Activated CD8-positive, alpha-beta memory T cell treated with anti-CD3 and anti-CD28 coated beads, Interleukin-2, amount 50 U/mL, for 48 hours (primary cell): ENCODE measurements at places on chromosomes 2 and 18.

- no peak for DNase-seq
Observed at GRCh38 chr18:69480460-69480859, 79.8 kb downstream of the DOK6 start.

DNA sequence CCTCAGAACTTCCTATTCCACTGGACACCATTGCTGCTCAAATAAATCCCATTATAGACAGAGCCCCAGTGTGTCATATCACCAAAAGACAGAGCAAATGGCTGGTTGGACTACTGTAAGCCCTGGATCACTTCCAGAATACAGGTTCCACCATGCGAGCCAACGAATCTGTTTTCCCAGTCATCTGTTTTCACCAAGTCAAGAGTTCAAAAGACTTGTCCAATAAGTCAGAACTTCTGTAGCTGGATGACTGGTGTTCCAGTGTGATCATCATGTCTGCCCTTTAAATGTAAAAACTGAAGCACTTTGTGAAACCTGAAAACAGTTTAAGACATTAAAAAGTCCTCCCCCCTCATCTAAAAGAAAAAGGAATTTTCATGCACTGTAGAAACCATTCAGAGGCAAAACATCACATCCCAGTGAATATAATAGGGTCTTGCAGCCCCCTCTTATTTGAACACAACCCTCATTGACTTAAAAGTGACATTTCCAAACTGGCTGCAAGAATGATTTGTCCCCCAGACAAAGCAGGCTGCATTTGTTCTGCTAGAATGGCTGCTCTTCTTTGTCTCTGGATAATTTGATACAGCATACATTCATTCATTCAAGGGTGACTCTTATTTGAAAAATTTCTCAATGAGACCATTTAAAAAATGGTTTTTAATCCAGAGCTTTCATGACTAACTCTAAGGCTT is 64.6 kb upstream of the TANC1 start:
- no peak for DNase-seq

DNA sequence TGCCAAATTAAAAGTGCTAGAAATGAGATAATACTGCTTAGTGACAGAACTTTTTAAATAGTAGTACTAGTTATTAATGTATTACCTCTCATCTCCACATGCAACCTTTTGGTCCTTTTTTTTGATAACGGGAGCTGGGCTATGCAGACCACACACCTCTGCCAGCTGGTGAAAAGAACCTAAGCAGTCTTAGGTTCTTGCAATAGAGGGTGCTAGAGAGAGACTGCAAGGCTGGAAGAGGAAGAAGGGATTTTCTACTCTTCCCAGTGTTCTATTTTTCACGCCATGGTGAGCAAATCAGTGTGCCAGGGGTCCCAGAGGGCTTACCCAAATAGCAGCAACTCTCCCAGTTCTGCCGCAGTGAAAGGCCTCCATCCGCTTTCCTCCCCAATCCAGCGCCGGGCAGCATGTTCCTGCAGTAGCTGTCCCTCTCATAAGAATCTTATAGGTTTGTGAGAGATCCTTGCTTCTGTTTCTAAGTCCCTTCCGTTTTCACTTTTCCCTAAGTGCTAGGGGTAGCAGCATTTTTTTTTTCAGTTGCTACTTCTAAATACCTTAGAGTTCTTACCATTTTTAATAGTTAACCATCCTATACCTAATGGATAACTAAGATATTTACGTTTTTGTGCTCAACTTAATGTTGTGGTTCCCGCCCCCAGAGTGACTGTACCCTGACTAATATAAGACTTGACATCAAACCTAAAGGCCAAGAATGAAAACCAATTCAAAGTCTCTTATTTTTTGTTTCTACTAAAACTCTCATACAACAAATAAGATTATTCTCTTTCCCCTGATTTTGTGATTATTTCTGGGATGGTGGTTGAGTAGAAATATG is 69.4 kb upstream of the UBE2E3 start:
- DNase-seq = no peak

DNA sequence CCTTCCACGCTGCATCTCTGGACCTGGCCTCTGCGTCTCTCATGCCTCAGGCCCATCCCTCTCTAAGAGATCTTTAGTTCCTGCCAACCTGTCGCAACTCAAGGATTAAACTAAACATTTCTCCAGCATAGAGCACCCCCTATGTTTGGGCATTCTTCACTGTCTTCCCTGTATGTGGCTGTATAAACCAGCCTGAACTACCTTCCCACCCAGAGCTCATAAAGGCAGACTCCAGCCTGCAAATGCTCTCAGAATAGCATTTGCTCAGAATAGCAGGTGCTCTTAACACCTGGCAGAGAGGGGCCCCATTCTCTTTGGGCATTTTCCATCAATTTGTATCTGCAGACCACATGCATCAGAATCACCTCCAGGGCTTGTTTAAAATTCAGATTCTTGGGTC is 83.4 kb downstream of the EHD3 start:
- no peak for DNase-seq

DNA sequence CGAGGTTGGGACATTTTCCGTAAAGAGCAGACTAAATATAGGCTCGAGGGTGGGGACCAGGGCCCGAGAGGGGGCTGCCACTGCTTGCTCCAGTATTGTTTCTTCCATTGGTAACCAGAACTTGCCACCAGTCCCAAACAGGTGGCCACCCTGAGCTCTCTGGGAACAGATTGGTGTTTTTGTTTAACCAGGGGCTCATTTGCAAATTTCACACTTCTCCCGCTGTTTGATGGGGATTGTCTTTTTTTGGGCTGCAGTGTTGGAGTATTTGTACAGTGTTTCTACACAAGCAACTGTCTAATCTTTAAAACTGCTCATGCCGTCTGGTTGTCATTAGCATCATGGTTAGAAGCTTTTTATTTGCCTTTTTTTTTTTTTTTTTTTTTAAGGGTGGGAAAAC is 8.5 kb downstream of the AGAP1 start:
- no peak for DNase-seq

GRCh38 chr2:120241684-120242083 is 11.0 kb upstream of the RALB start:
- no peak for DNase-seq
